ENCODE measurements at places on chromosomes 5 and 9.

GRCh38 chr5:37971483-37972024 lies 131.7 kb upstream of the GDNF start:
- DNase-seq, result no peak

GRCh38 chr5:178415353-178415752 lies 174.8 kb downstream of the COL23A1 start:
- no peak for DNase-seq

DNA sequence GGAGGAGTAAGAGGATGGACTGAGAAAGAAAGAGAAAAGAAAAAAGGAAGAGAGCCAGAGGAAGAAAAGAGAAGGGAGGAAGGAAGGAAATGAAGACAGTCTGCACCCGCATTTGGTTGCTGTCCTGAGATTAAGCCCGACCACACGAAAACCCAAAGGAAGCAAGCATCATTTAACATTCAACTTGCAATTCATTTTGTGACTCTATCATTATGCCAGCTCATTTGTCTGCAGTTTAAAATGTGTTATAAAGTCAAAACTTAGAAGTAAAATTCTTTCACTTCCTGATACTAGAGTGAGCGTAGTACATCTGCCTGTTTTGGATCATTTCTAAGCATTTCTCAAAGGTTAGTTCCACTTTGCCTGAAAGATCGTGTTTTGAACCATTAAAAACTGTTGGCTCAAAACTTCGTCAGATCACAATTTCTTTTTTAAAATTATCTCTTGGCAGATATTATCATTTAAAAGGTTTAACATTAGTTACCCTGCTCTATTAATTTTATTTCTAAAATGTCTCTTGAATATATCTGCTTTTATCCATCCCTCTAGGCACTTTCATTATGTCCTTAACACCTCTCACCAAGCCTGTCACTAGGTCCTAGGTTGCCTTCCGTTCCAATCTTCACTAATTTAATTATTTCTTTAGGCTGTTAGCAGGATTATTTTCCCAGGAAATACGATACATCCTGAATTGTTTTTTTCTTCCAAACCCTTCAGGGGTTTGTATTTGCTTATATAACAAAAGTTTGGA lies 240.9 kb downstream of the TLE4 start:
- DNase-seq, result no peak

DNA sequence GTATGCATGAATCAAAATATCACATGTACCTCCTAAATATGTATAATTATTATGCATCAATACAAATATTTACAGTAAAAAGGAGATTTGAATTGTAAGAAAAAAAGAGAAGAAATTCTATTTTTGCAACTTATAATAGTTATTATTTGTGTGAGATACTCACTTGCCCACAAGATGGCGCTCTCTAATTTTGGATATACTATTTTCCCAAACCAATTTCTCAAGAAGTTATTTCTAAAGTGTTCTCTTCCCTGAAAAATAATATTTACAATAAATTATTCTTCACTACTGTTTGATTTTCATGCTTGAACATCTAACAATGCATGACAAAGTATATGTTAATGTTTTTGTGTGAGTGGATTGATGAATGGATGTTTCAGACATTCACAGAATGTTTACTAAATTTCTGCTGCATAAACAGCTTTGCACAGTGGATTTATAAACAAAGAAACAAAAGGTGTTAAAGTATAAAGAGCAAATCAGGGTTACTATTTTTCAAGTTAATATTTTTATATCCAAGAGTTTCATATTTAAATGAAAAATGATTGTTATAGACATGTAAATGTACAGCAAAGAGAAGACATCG lies 503.4 kb downstream of the PDE4D start:
- no peak for DNase-seq

DNA sequence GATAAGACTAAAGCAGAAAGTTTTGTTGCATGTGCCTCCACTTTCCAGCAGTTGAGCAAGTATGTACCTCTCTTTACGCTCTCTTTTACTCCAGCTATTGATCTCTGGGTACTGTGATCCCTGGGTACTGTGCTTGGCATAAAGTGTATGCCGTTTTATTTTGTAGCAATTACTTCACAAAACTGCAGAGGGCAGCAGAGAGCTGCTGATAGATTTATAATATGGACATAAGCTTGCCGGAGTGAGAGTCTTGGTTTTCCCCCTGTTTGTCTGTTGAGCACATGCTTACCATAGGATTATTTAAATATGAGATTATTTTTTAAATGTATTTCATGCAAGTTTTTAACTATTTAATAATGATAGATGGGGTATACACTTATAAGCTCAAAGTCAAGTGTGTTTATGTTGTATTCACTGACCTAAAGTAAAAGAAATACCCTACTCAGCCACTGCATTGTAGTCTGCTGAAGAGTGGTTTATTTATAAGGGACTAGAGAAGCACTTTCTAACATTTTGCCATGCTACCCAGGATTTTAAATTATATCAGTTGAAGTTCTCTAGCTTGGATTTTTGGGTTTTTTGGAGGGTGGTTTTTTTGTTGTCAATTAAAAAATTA lies 13.0 kb downstream of the TTC1 start:
- DNase-seq, result peak; percentile 27

DNA sequence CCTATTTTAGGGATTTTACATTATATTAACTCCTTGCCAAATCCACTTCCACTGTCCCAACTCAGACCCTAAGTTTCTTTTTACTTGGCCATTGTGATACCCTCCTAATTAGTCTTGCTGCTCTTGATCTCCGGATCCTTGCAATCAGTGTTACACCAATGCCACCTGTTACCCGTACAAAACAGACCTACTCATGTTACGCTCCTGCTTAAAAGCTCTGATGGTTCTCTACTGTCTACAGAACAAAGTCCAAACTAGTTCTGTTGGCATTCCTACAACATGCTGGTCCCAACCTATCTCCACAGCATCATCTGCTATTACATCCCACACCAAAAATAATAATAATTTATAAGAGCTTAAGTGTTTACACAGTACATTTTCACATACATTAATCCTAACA lies 9.8 kb downstream of the ECPAS start:
- no peak for DNase-seq

DNA sequence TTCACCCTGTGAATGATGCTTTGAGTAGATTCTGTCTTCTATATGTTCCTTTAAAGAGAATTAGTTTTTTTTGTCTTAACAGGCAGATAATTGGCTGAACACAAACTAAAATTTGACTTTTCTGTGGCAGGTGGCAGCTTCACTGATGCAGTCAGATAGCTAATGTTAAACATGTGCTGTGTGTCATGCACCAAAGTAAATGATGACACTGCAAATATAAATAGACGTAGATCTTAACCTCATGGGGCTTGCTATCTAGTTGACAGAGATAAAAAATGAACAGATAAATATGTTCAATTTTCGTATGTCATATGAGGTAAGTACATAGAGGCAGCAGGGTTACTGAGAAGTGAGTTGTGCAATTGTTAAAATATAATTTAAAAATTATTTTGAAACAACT lies 82.7 kb downstream of the PARP8 start:
- no peak for DNase-seq

DNA sequence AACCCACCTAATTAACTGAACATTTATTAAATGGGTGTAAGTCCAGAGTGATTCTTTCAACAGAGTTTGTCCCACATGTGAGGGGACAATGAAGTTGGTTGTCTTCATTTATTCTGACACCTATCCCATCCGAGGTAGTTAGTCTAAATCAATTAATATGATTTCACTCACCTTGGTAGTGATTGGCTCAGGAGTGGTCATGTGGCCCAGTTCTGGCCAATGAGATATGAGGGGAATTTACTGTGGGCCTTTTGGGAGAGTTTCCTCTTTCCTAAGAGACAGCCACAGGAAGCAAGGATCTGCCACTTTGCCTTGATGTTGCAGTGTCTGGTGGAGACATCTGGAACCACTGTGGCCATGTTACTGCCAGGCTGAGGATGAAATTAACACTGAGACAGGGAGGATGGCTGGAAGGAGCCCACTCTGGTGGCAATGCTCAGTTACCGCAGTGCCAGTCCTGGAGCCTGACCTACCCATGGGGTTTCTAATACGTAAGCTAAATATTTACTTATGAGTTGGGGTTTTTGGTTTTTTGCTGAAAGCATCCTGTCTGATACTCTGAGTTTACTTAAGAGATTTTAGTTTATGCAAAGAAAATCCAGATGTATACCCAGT lies 118.6 kb downstream of the FGF18 start:
- DNase-seq, result no peak

- DNase-seq, result no peak
Measured at GRCh38 chr9:29437526-29437925, 1864.2 kb upstream of the C9orf72 start.

GRCh38 chr9:92740009-92740408 lies 24.6 kb downstream of the BICD2 start:
- no peak for DNase-seq

DNA sequence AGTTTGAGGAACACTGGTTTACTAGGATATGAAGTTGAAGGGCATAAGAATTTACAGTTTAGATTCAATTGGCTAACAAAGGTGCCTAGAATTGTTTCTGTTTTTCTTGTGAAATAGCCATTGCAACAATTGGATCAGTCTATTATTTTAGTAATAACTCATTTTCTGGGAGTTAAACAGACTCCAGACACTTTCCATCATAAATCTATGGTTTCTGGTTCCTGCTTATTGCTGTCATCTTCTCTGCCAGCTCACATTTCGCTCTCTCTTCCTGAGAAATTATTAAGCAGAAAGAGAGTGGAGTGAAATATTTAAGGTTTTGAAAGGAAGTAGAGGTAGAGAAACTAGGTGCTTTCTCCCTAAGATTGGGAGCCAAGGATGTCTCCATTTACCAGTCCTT lies 165.1 kb upstream of the PRR16 start:
- DNase-seq, result no peak

DNA sequence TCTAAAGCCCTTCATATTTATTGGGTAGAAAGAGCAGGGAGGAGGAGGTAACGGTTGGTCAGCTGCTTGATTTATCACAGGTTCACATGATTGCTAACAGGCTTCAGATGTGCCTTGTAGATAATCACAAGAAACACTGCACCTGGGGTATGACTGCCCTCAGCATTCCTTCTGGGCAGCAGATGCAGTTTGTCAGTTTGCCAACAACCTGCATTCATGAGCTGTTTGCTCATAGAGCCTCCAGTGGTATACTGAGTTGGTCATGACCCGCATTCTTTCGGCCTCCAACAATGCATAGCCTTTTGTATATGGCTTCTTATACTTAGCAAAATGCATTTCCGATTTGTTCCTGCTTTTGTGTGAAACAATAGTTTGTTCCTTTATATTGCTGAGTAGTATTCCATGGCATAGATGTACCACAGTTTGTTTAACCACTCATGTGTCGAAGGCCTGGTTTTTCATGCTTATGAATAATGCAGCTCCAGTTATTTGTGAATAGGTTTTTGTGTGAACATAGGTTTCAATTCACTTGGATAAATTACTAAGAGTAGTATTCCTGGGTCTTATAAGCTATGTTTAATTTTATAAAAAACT lies 83.6 kb downstream of the ARHGEF28 start:
- DNase-seq, result no peak

DNA sequence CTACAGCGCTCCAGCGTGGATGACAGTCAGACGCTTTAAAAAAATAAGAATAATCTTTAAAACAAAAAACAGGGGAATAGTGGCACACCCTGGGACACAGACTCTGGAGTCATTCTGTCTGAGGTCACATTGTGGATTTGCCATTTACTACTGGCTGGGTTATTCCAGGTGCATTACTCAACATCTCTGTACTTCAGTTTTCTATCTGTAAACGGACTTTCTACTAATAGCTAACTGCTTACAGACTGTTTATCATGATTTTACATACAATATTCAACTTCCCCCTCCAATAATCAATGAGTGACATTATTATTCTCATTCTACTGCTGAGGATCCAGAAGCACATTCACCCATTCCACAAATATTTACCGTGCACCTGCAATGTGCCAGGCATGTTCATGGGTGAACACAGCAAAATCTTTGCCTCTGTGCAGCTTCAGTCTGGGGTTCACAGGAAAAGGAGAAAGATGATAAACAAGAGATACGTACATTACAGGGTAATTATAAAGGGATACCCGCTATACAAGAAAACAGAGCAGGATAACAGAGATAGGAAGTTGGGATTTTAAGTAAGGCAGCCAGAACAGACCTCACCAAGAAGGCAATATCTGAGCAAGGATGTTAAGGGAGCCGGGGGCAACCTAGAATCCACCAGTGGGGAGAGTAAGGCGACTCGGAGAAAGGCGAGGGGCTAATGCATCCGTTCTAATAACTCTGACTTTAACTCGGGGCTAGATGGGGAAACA lies 984 bp upstream of the RAD23B start:
- no peak for DNase-seq

DNA sequence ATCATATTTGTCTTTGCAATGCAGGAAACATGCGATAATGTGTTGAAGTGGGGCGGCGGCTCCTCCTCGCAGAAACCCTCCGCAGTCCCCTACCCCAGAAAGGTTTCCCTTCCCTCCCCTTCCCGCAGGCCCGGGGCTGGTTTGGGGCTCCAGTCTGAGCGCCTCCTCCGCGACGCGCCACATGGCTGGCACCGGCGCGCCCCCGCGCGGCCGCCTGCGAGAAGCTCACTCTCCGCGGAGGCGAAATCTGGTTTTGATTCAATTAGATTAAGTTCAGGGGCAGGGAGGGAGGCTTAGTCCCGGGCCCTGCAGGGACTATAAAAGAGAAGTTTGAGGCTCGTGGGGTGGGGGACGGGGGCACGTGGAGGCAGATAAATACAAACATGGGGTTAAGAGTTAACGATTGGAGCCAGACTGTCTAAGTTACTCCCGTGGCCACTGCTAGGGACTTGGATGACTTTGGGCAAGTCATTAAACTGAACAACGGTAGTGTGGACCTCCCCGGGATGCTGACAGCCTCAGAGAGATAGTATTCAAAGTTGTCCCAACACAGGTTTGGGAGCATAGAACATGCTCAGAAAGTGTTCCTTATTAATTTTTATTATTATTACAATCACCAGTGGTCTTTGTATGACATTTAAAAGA lies 69.4 kb downstream of the MSX2 start:
- DNase-seq, result no peak

- no peak for DNase-seq
Measured at GRCh38 chr9:125537442-125538091, 169.4 kb downstream of the MAPKAP1 start.

DNA sequence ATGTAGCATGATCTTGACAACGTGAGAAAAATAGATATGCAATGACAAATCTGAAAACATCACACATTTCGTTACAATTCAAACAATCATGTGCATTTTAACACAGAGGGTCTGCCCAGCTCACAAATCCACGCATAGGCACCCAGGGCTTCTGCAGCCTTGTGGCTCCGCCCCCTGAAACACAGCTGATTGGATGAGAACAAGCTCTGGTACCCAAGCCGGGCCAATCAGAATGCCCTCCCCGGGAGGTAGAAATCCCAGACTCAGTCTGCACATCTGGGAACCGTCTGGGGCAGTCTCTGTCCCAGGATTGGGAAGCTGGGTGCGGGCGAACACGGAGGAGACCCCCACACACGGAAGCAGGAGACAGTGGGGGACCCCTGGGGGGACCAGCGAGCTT lies 137.5 kb downstream of the GAPVD1 start:
- DNase-seq, result no peak

Measured in AG09309 (cell line).